Renal cortical epithelial cell (primary cell): ENCODE measurements at places on chromosomes 11 and 22. TPM values are rescaled to one million over a fixed set of nuclear protein-coding genes. Genes with fewer than 3 reads are reported as not detected.

DNA sequence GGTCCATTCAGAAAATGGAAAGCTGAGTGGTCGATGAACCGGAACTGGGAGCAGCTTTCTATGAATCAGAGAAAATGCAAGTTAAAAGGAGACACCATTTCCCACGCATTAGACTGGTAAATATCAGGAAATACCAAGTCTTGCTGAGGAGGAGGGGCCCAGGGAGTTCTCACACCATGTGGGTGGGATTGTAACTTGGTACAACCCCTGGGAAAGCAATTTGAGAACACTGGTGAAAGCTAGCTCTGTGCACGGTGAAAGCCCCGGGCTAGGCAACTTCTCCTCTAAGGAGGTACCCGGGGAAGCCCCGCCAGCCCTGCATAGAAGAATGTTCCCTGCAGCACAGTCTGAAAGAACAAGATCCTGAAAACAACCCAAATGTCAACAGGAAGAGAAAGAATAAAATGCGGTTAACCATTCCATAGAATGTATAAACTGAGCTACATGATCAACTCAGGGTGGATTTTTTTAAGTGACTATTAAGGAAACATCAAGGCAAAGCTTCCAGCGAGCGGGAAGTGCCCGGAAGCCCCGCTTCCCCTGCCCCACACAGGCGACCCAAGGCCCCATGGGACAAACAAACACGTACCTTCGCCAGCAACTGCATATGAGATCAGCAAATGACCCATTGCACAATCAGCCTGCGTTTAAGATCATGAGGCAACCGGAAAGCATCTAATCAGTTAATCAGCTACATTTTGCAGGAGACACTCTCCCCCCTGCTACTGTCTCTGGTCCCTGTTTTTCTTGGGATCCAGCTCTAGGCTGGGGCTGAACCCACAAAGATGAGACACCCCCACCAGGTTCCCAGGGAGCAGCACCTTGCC is 11.3 kb downstream of the SHANK2 start:
- peak; percentile 99 for DNase-seq

DNA sequence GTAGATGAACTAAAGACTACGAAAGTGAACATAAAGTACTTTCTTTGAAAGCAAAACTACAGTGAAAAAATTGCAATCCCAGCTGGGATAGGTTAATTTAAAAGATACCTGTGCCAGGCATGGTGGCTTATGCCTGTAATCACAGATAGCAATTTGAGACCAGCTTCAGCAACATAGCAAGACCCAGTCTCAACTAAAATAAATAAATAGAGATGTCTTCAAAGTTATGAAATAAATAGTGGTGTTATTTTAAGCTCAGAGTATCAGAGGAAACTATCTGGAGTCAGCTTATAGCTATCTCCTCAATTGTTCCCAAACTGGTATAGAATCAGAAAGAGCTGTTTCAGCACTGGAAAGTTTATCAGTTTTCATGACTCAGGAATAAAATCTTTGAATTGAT is 17.3 kb upstream of the MMP13 start:
- DNase-seq, result no peak

- no peak for DNase-seq
Measured at GRCh38 chr22:49203091-49203858, 624.4 kb downstream of the BRD1 start.

GRCh38 chr11:81658722-81659121 is 1074.9 kb downstream of the FAM181B start:
- peak; percentile 32 for DNase-seq

GRCh38 chr11:115912484-115912945 is 408.3 kb upstream of the CADM1 start:
- peak; percentile 32 for DNase-seq

DNA sequence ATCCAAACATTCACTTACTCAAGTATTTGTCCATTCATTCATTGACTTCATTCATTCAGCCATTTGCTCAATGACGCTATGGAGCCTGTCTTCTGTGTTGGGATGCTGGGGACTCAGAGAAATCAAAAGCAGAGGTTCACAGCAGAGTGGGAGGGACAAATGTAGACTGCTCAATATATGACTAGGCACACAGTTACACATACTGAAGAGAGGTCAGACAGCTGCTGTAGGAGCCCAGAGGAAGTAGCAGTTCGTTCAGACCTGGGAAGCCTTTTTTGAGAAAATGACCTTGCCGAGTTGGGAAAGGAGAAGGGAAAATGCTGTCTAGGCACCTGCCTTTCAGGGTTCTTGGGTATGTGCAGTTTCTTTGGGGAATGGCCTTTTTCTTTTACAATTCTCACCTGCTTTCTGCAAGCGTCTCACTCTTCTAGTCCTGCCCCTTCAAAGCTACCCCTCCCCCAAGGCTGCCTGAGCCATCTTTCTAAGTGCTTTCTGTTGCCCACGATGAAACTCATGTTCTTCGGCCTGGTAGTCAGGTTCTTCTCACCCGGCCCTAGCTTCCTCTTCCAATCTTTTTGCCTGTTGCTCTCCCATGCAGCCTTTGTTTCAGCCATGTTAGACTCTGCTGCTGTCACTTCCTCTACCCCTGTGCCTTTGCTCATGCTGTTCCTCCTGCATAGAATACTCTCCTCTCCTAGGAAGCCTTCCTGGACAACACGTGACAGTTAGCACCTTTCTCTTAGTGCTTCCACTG is 4.2 kb upstream of the UVRAG start:
- no peak for DNase-seq

- no peak for DNase-seq
Measured at GRCh38 chr11:26755762-26756161, 33.9 kb upstream of the SLC5A12 start.

DNA sequence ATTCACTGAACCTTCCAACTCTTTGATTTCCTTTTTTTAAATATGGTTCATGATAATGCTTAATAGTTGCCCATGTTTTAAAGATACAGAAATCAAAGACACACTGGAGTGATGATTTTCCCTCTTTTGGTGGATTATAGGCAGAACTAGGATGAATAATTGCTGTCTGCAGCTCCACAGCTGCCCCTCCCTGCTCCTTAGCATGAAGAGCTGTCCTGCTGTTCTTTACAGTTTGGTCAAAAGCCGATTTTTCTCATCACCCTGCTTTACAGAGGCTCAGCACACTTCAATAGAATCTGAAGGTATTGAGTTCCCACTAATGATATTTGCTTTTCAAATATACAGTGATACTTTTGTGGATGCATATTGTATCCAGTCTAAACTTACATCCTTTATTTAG is 202.6 kb downstream of the AASDHPPT start:
- no peak for DNase-seq

DNA sequence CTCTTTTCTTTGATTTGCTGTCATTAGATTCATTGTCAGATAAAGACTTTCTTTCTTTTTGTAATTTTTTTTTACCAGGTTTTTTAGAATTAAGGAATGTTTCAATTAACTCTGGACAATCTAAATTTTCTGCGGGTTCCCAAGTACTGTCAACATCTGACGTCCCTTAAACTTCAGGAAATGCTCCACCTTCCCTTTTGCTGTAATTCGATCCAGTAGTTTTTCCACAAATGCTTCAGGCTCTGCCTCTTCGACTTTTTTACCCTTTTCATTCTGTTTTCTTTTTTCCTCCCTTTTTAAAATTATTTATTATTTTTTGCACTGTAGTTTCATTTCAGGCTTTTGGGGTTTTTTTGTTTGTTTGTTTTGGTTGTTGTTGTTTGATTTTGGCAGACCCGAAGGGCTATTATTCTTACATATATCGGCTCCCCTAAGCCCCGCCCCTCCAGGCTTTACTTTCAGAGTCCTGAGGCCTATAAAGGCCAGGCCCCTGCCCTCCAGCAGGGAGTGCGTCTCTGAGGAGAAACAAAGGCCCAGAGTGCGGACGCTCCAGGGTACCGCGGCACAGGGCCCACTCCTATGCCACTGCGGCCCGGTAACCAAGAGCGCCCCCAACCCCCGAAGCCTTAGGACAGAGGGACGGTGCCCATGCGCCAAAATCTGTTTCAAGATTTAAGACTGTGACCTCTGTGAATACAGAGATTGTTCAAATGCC is 116.4 kb downstream of the TYR start:
- peak; percentile 18 for DNase-seq

Gene SAA4
- total RNA-seq, result 2.4 and 7.5 TPM in 2 replicates

Gene SULT4A1
- total RNA-seq, result 0.50 TPM in 1 of 2 replicates, not detected in the other

Gene APOA5
- not detected in 2 replicates for total RNA-seq

Gene PPP6R3
- total RNA-seq, result 130 and 164 TPM in 2 replicates
